ENCODE measurements at places on chromosomes 3 and 15.
A peak's percentile ranks its signal among the peaks of the same experiment; 100 is the strongest.

DNA sequence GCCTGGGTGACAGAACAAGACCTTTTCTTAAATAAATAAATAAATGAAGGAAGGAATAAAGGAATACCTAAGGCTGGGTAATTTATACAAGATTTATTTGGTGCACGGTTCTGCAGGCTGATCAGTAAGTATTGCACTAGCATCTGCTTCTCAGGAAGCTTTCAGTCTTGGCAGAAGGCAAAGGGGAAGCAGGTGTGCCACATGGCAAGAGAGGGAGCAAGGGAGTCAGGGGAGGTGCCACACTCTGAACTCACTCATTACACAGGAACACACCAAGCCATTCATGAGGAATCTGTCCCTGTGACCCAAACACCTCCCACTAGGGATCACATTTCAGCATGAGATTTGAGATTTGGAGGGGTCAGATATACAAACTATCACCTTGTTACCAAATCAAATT, 56.4 kb downstream of the PRKCI start:
- peak; percentile 8 for DNase-seq

DNA sequence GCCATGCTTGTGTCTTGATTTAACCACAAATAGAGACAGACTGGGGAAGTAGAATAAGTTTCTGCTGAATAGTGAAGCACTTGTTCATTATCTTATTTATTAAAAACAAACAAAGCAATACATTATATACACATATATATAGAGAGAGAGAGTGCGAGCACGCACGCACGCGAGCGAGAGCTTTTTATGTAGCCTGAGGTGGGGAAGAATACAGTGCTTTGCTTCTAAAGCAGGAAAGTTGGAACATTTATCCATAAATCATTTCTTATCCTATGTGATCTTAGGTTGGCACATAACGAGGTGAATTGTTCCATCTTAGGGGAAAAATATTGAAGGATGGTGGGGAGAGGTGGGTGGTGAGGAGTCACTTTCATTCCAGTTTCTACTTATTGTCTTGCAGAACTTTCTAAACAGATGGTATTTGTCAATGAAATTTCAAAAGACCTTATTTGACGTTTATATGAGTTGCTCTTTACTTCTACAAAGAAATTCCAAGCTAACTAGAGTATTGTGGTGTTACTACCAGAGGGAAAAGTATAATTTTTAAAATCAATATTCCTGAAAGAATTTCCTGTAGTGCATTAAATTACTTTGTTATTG, 110.0 kb downstream of the ATG7 start:
- no peak for DNase-seq

DNA sequence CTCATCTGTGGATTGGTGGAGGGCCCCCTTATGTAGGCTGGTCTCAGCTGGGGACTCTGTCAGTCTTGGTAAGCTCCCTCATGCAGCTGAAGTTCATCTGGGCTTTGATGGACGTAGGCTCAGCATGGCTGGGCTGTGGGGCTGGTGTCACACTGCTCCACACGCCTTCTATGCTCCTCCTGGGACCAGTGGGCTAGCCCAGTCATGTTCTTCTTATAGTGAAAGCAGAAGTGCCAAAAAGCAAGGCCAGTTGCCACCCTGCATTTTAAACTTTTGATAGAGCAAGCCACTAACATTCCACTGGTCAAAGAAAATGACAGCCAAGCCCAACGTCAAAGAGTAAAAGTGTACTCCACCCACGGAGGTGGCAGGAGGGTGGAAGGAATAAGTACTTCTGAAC, 165.5 kb downstream of the MEX3B start:
- no peak for DNase-seq

- DNase-seq, result no peak
Observed at GRCh38 chr3:11699083-11699427, 55.3 kb upstream of the VGLL4 start.

DNA sequence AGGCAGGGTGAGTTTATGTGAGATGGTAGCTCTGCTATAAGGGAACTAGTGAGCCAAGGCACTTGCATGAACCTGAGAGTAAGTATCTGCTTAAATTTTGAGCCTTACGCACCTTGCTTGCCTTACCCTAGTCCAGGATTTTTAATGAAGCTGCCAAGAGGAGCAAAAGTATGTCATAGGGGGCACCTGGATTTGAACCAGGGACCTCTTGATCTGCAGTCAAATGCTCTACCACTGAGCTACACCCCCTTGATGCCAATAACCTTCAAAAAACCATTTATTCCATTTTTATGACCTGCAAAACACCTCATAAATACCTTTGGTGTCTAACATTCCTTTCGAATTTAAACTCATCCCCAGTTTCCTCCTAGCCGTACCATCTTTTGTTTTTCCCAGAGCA, 88.3 kb upstream of the ACP3 start:
- no peak for DNase-seq

All from NCI-H1436 (cell line).